ENCODE measurements at places on chromosomes 4 and X.

DNA sequence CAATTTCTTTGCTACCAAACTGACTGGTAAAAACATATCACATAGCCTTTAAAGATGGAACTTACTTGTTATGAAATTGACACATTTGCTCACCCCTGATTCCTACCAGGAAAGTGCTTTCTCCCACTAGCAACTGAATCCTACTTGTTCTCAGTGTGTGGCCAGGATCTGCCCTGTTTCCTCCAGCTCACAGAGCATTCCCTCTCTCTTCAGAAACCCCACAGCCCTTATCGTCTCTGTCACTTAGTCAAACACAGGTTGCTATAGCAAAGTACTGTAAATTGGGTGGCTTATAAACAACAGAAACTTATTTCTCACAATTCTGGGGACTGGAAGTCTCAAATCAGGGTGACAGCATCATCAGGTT lies 265.2 kb upstream of the BOD1L1 start:
- no peak for DNase-seq

- no peak for DNase-seq
These were observed 161.5 kb downstream of the PRDM5 start for GRCh38 chr4:120761070-120761469.

- DNase-seq: no peak
These were observed 433.9 kb upstream of the CPEB2 start for GRCh38 chr4:14568351-14568750.

GRCh38 chrX:10486373-10486772 lies 134.0 kb downstream of the MID1 start:
- no peak for DNase-seq

DNA sequence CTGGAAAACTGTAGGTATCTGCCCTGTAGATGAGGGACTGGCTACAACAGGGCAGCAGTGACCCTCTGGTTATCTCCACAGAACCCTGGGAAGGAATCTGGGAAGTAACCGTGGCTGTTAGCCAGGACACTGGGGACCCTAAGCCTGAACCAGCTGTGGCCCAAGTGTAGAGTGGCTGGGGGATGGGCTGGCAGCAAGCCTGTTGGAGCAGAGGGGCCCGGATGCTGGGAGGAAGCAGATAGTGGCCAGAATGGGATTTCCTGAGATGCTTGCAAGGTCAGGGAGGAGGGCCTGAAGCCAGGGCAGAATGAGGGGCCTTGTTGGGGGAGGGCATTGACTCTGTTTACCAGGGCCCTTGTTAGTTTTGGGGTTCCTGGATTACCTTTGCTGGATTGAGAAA lies 161.0 kb upstream of the EOLA2 start:
- no peak for DNase-seq

GRCh38 chr4:109390115-109390768 lies 43.4 kb upstream of the SEC24B start:
- no peak for DNase-seq

DNA sequence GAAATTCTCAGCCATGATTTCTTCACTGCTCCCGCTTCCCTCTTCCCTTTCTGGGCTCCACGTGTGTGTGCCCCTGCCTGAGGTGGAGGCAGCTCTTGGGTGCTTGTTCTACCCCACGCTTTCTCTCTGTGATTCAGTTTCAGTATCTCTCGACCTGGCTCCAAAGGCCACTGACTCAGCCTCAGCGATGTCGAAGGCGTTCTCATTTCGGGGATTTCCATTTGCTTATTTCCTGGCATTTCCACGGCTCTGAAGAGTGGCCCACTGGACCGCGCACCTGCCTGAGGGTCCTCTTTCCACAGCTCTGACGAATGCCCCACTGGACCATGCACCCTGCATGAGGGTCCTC lies 52.4 kb downstream of the GAK start:
- DNase-seq: no peak

DNA sequence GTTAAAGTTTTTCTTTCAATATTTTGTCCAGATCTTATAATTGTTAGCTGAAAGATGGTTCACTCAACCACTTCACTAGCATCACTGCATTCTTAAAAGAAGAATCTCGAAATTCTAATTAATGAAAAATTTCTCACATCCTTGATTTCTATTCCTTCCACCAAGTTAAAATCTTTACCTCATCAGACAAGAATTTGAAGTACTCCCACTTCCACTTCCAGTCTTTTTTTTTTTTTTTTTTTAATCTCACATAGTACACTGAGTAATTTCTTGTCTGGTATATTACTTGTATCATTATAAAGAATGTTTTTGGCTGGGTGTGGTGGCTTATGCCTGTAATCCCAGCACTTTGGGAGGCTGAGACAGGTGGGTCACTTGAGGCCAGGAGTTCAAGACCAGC lies 73.2 kb downstream of the FBXW7 start:
- no peak for DNase-seq

GRCh38 chr4:81030981-81031791 lies 678 bp downstream of the BMP3 start:
- no peak for DNase-seq

DNA sequence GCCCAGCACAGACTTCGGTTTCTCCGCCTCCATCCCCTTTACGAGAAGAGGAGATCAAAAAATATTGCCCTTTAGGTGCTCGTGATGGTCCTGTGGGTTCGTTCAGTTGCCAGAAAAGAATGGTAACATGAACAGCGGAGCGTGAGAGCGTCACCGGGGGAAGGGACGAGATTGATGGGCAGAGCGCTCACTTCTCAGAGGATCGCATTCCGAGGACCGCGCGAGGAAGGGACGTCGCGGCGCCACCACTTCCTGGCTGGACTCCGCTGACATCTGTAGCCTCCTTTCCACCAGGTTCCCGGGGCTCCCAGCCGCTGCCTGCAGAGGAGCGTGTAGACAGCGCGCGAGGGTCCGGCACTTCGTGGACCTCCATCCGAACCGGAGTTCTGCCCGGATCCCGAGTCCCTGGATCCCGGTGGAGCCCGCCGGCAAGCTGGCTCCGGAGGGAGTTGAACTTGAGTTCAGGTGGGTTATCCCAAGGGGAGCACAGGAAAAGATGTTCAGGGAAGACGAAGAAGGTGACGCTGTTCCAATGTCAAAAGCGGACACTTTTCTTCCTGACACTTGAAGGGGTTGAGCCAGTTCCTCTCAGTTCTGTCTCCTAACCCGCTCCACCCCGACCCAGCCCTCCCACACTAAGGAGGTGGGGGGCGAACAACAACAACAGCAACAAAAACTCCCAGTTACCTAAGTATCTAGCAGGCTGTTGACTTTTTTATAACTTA lies 484 bp downstream of the GALNTL6 start:
- DNase-seq: no peak

DNA sequence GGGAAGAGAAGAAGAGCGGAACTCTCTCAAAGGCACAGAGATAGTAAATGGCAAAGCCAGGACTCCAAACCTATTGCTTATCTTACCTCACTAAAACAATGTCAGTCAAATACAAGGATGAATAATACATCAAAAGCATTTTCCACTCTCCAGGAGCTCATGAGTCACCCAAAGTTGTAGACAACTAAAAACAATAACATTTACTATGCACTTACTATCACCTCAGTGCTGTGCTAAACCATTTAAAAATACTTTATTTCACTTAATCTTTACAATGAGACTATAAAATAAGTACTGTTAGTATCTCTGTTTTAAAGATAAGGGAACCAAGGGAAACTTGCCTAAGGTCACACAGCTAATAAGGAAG lies 163.2 kb upstream of the SPANXC start:
- DNase-seq: no peak

- no peak for DNase-seq
These were observed 33.9 kb downstream of the PCDH7 start for GRCh38 chr4:30754021-30754420.

DNA sequence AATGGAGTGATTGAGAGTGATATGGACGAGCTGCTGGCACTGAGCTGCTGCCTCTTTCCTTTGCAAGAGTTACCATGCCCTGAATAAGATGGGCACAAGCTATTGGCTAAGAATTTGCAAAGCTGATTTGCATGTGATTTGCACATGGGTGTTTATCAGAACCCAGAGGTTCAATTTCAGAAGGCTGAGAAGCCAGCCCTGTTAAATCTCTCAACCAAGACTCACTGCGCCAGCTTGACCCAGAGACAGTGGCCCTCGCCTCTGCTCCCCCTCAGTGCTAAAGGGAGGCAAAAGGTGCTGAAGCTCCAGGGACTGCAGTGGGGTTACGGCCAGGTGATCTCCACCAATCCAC lies 701 bp downstream of the ARHGAP4 start:
- DNase-seq: peak; percentile 93

DNA sequence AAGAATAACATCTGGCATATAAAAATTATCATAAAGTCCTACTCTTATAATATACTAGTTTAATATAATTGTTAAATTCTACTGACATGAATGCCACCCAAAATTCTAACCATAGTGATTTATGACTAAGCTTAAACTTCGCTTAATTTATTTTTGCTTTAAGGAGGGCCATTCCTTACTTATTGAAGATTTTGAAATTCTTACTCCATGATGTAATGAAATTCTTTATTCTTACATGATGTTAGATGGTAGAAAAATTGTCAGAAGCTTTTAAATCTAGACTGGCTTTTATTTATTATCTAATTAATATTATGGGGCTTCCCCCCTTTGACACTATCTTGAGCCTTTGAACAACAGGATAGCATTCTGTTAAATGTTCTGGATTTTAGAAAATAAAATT lies 19.5 kb upstream of the SUPT20HL2 start:
- DNase-seq: no peak

- DNase-seq: no peak
These were observed 17.8 kb downstream of the ANXA3 start for GRCh38 chr4:78569306-78569821.

GRCh38 chrX:360496-361150 lies 26.1 kb downstream of the PPP2R3B start:
- no peak for DNase-seq

- no peak for DNase-seq
These were observed 294 bp downstream of the ATP8A1 start for GRCh38 chr4:42656679-42656943.

- DNase-seq: no peak
These were observed 40.8 kb downstream of the HCCS start for GRCh38 chrX:11151799-11152559.

DNA sequence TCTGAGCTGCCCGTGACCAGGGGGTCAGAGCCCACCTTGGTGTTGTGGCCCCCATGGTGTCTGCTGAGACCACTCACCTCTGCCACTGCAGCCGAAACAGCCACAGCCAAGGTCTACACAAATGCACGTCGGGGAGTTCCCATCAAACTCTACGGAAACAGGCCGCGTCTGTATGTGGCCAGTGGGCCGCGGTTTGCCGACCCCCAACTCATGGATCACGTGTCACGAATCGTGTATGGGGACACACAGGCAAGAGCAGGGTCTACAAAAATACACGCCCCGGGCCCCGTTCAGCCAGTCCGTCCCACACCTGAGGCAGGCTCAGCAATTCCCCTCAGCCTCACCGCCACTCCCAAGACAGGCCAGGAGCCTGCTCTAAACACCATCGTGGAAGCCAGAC lies 53.8 kb downstream of the FAM53A start:
- DNase-seq: no peak

GRCh38 chr4:108263057-108263456 lies 94.3 kb upstream of the LEF1 start:
- no peak for DNase-seq

DNA sequence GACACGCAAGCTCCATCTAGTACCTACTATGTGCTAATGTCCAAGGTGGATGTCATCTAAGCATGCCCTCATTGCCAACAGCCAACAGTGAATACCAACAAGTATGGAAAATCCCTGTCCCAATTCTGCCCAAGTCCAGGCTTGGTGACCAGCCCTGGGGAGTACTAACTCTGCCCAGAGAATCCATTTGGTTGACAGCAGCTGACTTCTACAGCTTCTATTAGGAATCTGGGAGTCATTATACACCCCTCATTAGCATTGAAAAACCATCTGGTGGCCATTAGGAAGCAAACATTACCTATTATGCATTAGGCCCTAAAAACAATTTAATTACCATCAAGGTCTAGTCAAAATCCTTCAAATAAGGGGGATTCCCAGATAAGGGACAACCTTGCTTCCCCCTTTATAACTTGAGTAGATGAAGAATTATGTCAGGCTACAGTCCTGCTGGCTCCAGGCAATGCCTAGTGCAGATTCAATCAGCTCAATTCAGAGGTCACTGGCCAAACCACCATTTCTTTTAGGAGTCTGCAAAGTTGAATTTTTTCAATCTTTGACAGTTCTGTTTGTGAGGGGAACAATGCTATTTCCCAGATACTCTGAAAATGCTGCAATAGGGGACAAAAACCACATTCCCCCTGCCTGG lies 228.0 kb upstream of the LDB2 start:
- no peak for DNase-seq

DNA sequence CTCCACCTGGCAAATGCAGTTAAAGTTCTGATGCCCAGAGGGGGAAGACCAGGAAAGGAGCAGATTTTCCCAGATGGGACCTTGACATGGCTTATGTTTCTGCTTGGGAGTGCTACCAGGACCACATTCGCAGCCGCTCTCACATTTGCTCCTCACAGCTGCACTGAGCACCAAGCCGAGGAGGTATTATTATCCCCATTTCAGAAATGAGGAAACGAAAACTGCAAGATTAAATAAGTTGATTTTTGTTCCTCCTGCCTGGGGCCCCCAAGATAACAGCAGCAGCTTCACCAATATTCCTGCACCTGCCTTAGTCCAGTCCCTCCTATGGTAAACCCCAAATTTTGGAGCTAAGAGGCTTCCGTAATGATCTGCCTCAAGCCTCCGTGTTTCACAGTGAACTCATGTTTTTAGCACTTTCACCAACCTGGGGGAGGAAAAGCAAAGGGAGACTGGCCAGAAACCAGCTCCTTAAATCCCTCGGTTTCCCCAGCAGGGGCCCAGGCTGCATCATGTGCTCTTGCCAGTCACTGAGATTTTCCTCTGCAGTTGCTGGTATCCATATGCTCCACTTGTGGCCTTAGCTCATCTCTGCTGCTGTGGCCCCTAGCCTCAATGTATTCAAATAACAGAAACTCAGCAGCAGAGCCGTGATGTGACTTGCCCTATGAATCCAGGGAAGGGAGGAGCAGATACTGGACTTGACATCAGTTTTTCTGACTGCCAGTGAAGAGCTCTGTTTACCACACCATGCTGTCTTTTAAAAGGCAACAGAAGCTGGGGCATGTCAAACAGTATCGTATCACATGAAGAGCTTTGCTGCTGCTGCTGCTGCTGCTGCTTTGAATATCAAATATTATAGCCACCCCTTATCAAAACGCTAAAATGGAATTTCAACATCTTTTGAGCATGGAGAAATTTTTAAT lies 95.5 kb upstream of the KLHL13 start:
- no peak for DNase-seq
